Skin of body (tissue), 3 donors: ENCODE measurements at places on chromosomes 3 and 15.

DNA sequence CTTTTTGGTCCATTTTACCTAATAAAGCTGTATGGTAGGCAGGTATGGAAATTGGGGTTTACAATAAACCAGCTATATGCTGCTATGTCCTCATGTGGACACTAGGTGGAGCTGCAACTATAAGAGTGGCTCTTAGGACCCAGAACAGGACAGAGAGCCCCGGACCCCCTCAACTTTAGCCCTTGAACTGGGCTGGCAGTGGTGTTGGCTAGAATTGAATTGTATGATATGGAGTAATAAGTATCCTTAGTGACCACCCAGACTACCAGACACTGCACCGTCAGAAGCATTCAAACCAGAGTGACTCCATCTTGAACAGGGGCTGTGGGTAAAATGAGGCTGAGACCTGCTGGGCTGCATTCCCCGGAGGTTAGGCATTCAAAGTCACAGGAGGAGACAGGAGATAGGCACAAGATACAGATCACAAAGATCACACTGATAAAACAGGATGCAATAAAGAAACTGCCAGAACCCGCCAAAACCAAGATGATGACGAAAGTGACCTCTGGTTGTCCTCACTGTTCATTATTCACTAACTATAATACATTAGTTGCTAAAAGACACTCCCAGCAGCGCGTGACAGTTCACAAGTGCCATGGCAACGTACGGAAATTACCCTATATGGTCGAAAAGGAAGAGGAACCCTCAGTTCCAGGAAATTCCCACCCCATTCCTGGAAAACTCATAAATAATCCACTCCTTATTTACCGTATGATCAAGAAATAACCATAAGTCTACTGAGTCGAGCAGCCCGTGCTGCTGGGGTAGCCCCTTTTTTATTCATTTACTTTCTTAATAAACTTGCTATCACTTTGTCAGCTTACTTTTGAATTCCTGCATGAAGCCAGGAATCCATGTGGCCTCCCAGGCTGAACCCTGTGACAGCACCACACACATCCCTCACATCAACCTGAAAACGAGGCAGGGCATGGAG is 68.7 kb upstream of the BLM start:
- peak; percentile 70 for DNase-seq

- no peak for DNase-seq
Observed at GRCh38 chr15:92118162-92118935, 264.8 kb downstream of the SLCO3A1 start.

- no peak for DNase-seq
Observed at GRCh38 chr15:99709243-99709986, 23.8 kb downstream of the LYSMD4 start.

- no peak for DNase-seq
Observed at GRCh38 chr3:118077332-118077731, 957.3 kb downstream of the IGSF11 start.

- DNase-seq, result no peak
Observed at GRCh38 chr3:189622629-189623028, 8.6 kb upstream of the TP63 start.
